Activated T-helper 1 cell treated with anti-CD3 and anti-CD28 coated beads, Interleukin-12 subunit alpha, Interleukin-12 subunit beta, Interleukin-2, Interleukin-4 antibody, amounts not matched to agents 30 ng/mL and 10 ng/mL and 1 ng/mL, durations not matched to agents 14 hours and 24 hours and 36 hours (primary cell): ENCODE measurements at places on chromosomes 4 and X.

DNA sequence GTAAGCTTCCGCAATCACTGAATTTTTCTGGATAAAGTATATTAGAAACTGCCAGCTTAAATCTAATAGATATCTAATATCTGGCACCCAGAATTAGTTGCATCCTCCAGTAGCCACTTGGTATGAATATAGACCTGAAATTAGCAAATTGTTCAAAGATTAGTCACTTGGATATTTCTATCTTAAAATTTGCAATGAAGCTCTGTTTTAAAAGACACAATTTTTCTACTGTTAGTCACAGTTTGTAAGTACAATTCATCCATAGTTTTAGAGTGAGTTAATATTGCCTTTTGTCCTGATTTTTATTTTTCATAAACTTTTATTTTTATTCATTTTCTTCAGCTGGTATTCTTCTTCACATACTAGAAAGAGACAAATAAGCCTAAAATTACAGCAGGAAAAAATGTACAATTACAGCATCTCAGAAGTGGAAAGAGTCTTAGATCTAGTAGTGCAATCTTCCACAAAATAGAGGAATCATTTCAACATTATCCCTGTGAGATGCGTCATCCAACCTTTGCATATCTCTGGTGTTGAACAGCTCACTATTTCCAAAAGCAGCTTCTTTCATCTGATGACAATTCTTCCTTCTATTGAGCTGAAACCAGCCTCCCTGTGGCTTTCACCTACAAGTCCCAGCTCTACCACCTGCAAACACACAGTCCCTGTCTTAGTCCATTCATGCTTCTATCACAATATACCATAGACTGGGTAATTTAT is 190.0 kb upstream of the AR start:
- no peak overlapping the region for H3K27ac ChIP-seq
- no peaks in the 10 kb centered on the region for H3K36me3 ChIP-seq

DNA sequence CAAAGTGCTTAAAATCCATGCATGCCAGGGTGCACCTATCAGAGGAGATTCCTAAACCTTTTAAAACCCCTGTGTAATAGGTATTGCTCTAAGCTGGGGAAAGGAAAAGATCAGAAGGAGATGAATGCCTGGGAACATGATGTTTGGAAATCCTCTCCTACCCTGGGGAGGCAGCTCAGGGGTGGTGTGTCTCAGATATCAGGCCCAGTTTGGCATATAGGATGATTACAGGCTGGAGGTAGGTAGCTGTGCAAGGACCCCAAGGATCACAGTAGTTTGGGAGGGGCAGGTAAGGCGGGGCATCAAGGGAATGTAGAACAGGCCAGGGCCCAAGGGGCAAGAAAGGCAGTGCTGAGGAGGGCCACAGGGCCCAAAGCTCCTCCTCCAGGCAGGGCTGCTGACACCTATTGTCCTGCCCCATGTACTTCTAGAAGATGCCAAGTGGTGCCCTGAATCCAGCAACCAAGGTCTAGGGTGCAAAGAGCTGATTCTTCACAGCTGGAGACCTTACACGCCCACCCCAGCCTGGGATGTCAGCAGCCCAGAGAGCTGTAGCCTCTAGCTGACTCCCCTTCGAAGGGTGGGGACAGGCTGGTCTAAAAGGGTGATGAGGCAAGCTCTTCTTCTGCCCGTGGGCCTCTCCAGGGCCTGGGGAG is 17.6 kb downstream of the SASH3 start:
- no peak for DNase-seq
- H3K27ac ChIP-seq = no peak overlapping the region
- no peak overlapping the region for H3K4me3 ChIP-seq
- peaks cover 12% of the 10 kb centered on the region for H3K4me1 ChIP-seq
- peaks cover 24% of the 10 kb centered on the region for H3K36me3 ChIP-seq
- H3K27me3 ChIP-seq = no peaks in the 10 kb centered on the region

- H3K27ac ChIP-seq = no peak overlapping the region
- H3K27me3 ChIP-seq = peaks cover 2% of the 10 kb centered on the region
- H3K4me3 ChIP-seq = no peak overlapping the region
- H3K36me3 ChIP-seq = no peaks in the 10 kb centered on the region
- no peak for DNase-seq
Observed at GRCh38 chrX:129600981-129601424, 53.8 kb downstream of the APLN start.

DNA sequence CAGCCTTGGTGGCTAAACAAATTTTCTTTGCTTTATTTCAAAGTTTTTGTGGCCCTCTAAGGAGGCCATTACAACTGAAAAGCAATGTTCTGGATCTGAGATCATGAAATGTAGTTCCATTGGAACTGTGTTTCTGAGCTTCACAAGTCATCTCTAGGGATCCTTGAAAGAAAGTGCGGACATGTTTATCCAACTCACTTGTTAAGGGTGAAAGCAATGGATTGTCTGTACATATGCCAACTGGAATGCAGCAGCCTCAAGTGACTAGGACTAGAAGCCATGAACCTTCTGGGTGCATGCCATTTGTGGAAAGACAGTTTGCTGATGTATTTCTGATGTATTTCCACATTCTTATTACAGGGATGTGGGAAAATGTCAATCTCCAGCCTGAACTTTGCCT is 36.7 kb upstream of the KLHL13 start:
- H3K36me3 ChIP-seq = no peaks in the 10 kb centered on the region
- no peaks in the 10 kb centered on the region for H3K4me1 ChIP-seq
- no peak overlapping the region for H3K4me3 ChIP-seq
- H3K27me3 ChIP-seq = no peaks in the 10 kb centered on the region
- DNase-seq = no peak

- peaks cover 90% of the 10 kb centered on the region for H3K4me1 ChIP-seq
- peak overlapping the region; percentile 81 for H3K27ac ChIP-seq
- peak; percentile 54 for DNase-seq
Observed at GRCh38 chr4:71004281-71004851, 10.9 kb downstream of the DCK start.

GRCh38 chr4:95415346-95415771 is 133.4 kb downstream of the UNC5C start:
- H3K4me3 ChIP-seq = no peak overlapping the region
- H3K27ac ChIP-seq = no peak overlapping the region
- no peaks in the 10 kb centered on the region for H3K4me1 ChIP-seq
- DNase-seq = no peak
- no peaks in the 10 kb centered on the region for H3K36me3 ChIP-seq

GRCh38 chr4:141246683-141247429 is 26.2 kb downstream of the ZNF330 start:
- H3K27ac ChIP-seq = no peak overlapping the region
- H3K4me1 ChIP-seq = peaks cover 16% of the 10 kb centered on the region
- peaks cover 3% of the 10 kb centered on the region for H3K27me3 ChIP-seq
- no peaks in the 10 kb centered on the region for H3K36me3 ChIP-seq
- DNase-seq = no peak
- no peak overlapping the region for H3K4me3 ChIP-seq

DNA sequence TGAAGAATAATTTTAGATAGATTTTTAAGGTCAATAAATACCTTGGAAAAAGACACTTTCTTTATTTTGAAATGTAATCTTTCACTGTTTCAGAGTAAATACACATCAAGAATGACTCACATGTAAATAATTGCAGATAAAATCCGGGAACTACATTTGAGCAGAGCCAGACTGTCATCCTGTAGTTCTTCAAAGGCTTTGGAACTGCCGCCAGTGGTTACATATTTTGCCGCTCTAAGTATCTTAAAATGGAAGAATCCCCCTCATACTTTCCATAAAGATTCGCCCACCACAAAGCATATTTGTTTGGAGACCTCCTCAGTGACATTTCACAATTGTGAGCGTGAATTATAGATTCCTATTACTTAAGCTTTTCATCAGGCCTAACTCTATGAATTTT is 607.8 kb upstream of the ZFP42 start:
- H3K4me3 ChIP-seq = no peak overlapping the region
- H3K27ac ChIP-seq = no peak overlapping the region
- H3K36me3 ChIP-seq = no peaks in the 10 kb centered on the region

DNA sequence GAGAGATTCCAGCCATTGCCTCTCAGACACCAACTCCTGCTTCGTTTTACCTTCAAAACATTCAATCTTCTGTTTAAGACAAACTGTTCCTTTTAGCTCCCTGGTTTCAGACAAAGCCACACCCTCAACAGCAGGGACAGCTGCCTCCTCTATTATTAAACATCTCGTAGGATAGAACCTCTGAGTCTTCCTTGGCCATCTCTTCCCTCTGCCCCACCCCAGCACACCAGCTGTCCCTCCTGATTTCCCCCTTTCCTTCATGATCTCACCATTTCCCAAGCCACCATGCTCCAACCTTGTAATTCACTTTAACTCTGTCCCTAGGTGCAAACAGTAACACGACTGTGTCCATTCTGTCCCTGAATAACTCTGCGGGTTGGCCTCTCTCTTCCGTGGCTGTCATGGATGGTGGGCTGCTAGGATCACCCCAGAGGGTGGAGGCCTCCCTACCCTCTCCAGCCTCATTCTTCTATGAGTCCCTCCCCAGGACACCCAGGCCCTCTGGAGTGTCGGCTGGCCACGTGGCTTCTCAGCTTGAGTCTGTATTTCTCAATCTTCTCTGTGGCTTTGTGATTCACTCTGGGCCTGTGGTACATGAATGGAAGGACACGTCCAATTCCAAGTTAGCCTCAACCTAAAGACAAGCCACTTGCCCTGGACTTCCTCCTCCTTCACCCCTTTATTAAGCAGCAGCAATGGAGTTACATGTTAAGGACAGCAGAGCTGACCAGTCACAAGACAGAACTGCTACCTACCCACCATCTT is 349.9 kb downstream of the FBXW7 start:
- H3K4me1 ChIP-seq = peaks cover 34% of the 10 kb centered on the region
- no peak overlapping the region for H3K4me3 ChIP-seq
- DNase-seq = no peak
- H3K27me3 ChIP-seq = no peaks in the 10 kb centered on the region
- H3K36me3 ChIP-seq = peaks cover 2% of the 10 kb centered on the region
- no peak overlapping the region for H3K27ac ChIP-seq

- no peaks in the 10 kb centered on the region for H3K4me1 ChIP-seq
- no peak for DNase-seq
- H3K4me3 ChIP-seq = no peak overlapping the region
- no peaks in the 10 kb centered on the region for H3K36me3 ChIP-seq
Observed at GRCh38 chr4:141899103-141899502, 262.7 kb downstream of the IL15 start.

DNA sequence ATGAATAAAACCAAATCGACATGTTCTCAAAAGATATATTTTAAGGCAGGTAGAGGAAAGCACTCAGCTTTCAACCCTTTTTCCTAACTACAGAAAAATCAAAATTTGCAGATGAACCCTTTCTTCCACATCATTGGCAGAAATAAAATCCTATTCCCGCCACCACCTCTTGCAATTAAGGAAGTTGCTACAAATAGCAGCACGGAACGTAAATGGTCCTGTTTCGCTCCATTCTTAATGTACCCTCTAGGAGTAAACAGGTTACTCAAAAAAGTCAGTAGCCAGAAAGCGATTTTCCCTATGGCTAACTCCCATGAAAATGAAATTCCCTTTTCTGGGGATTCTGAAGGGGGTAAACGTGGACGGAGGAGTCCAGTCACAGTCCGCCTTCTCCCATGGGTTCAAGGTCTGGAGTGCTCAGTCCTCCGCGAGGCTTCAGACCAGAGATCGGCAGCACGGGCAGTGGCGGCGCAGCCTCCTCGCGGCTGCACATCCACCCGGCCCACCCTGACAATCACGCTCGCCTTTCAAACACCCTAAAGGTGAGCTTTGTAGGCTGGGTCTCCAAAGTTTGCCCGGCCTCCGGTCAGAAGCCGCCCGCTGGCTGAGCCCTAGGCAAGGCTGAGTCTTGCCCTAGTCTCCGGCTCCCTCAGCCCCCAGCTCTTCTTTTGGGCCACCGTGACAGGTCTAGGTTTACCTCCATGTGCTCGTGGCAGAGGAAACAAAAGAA is 1.8 kb downstream of the ATP11C start:
- H3K4me3 ChIP-seq = peak overlapping the region; percentile 79
- peaks cover 19% of the 10 kb centered on the region for H3K4me1 ChIP-seq
- peak overlapping the region; percentile 61 for H3K27ac ChIP-seq
- H3K36me3 ChIP-seq = no peaks in the 10 kb centered on the region

DNA sequence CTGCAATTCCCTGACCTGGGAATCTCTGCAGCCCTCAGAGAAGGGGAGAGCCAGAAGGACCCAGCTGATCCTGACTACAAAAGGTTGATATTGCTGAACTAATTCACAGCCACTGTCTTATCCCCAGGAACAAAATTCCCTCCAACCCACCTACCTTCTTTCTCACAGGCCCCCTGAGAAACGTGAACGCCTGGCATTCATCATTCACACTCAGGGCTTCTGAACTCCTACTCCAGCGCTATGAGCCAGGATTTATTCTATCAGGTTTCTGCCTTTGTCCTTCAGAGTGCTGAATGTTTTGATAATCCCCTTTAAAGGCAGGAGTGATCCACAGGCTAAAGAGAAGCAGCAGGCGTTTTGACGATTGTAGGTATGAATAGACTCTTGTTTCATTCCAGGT is 76.5 kb downstream of the KCNIP4 start:
- H3K27ac ChIP-seq = no peak overlapping the region
- H3K4me1 ChIP-seq = no peaks in the 10 kb centered on the region
- no peak for DNase-seq
- H3K4me3 ChIP-seq = no peak overlapping the region
- no peaks in the 10 kb centered on the region for H3K27me3 ChIP-seq

DNA sequence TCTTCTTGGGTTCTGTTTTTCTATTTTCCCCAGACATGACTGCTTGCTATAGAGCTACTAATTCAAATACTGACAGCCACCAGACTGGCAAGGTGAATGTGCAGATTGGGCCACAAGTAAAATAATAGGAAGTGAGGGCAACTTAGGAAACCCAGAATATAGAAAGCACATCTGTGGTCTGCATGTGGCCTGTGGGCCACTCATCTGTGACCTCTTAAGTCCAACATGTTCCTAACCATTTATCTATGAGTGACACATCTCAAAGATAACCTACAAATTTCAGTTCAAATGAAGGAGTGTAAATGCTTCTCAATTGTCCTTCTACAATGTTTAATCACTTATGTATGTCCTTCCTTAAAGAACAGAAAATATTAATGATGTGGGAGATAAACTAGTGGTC is 128.9 kb downstream of the REELD1 start:
- no peak overlapping the region for H3K27ac ChIP-seq
- H3K27me3 ChIP-seq = peaks cover 2% of the 10 kb centered on the region
- H3K4me3 ChIP-seq = no peak overlapping the region
- no peaks in the 10 kb centered on the region for H3K36me3 ChIP-seq

- H3K27me3 ChIP-seq = peaks cover 2% of the 10 kb centered on the region
- peaks cover 58% of the 10 kb centered on the region for H3K4me1 ChIP-seq
- DNase-seq = peak; percentile 47
- peak overlapping the region; percentile 98 for H3K27ac ChIP-seq
- H3K4me3 ChIP-seq = peak overlapping the region; percentile 89
- peaks cover 18% of the 10 kb centered on the region for H3K36me3 ChIP-seq
Observed at GRCh38 chr4:168480931-168481611, 779 bp upstream of the DDX60L start.

GRCh38 chr4:128663325-128663724 is 146.2 kb upstream of the JADE1 start:
- H3K36me3 ChIP-seq = no peaks in the 10 kb centered on the region
- no peaks in the 10 kb centered on the region for H3K4me1 ChIP-seq
- H3K4me3 ChIP-seq = no peak overlapping the region
- no peaks in the 10 kb centered on the region for H3K27me3 ChIP-seq

- H3K4me1 ChIP-seq = peaks cover 9% of the 10 kb centered on the region
- H3K27me3 ChIP-seq = no peaks in the 10 kb centered on the region
- H3K36me3 ChIP-seq = peaks cover 9% of the 10 kb centered on the region
- no peak overlapping the region for H3K4me3 ChIP-seq
- no peak overlapping the region for H3K27ac ChIP-seq
- DNase-seq = no peak
Observed at GRCh38 chr4:82998898-82999297, 11.7 kb downstream of the LIN54 start.
